ENCODE measurements at places on chromosomes 11 and 22. TPM values are rescaled to one million over a fixed set of nuclear protein-coding genes. Genes with fewer than 3 reads are reported as not detected.

The LDLRAD3 gene
- 3.9 TPM for total RNA-seq

The INS gene
- not detected for total RNA-seq

The C1QTNF5 gene
- total RNA-seq: 93.1 TPM

The TNNI2 gene
- not detected for total RNA-seq

The CREB3L1 gene
- total RNA-seq: 0.20 TPM

The ROBO3 gene
- total RNA-seq: 5.7 TPM

The CHRNA10 gene
- total RNA-seq: 0.60 TPM

The CCDC15 gene
- 1.5 TPM for total RNA-seq

The HTATIP2 gene
- 59.1 TPM for total RNA-seq

The APOL4 gene
- 5.0 TPM for total RNA-seq

The SLC35F2 gene
- 22.8 TPM for total RNA-seq

The CTR9 gene
- total RNA-seq: 24.6 TPM

The AMPD3 gene
- total RNA-seq: 6.5 TPM

DNA sequence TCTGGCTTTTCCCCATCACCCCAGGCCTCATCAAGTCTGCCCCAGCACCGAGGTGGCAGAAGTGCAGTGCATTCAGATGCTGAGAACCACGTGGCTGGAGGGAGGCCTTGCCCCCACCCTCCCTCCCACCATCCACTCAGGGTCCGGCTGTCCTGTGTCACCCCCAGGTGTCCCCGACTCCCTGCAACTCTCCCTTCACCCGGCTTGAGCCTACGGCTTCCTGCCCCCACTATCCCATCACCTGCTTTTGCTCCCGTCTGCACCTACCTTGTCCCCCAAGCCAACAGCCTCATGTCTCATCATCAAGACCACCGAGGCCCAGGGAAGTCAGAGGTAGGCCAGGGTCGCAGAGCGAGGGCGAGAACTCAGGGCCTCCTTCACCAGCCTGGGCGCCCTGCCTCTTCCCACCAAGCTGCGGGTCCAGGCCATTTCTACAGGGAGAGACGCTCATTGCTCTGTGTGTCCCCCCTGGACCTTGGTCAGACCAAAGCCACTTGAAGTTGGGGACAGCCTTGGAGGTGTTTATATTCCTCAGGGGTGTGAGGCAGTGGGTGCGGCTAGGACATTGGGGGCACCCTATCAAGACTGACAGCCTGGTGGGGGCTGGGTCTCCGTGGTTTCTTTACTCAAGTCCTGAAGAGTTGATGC, 66.2 kb upstream of the CCND1 start:
- no peak for DNase-seq

GRCh38 chr11:126482586-126483108, 127.2 kb downstream of the ST3GAL4 start:
- no peak for DNase-seq

DNA sequence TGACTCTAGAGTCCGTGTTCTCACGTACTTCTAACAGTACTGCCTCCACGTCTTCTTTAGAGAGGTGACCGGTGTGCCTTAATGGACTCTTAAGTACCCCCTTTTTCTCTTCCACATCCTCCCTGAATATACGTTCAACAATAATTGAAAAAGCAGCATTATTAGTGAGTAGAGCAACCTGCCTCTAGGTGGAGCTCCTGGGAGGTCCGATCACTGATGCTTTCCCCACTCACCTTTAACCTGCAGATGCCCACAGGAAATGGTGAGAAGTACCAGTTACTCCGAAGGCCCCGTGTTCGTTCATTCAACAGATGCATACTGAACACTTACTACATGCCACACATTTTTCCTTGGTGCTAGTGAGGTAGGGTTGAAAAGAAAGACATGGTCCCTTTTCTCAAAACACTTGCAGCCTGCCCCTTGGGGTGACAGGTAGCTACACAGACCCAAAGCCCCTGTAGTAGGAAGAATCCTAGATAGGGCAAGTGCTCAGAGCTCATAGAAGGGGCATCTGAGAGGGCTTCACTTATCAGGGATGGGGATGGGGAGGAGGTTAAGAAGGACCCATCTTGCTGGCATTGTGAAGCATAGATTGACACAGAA, 72.7 kb downstream of the FEZ1 start:
- DNase-seq: no peak

DNA sequence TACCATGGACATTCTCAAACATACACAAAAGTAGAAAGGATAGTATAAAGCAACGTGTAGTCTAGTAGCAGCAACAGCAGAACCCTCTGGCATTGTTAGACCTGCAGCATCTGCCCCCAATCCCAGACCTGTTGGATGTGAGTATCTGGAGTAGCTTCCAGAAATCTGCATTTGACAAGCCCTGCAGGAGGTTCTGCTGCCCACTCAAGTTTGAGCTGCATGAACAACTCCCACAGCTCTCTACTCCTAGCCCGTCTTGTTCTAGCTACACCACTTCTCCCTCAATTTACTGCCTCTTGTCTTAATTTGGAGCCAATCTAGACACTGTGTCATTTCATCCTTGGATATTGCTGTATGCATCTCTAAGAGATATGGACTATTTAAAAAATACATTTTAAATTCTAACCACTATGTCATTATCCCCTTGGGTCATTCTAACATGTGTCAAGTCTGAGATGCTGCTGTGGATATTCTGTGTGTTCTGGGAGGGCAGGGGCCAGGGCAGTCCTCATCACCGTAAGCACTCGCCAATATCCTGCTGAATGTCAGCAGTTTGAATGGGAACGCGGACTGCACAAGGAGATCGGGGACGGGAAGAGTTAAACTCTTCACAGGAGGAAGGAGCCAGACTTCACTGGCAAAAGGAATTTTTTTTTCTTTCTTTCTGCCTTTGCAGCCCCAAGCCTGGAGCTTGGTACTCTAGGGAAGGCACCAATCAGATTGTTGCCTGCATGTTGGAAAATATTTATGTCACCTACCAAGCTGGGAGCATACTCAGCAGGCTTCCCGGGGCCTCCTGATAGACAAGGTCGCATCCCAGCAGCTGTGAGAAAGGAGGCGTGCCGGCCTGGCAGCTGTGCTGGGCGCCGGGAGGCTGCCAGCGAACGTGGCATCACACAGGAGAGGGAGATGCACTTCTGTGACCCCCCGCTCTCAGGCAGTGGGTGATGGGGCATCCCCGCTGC, 429.0 kb downstream of the MIAT start:
- no peak for DNase-seq

- DNase-seq: no peak
These were observed 80.3 kb downstream of the TNRC6B start for GRCh38 chr22:40258017-40258416.

GRCh38 chr11:113684496-113684895, 21.6 kb downstream of the TMPRSS5 start:
- no peak for DNase-seq

DNA sequence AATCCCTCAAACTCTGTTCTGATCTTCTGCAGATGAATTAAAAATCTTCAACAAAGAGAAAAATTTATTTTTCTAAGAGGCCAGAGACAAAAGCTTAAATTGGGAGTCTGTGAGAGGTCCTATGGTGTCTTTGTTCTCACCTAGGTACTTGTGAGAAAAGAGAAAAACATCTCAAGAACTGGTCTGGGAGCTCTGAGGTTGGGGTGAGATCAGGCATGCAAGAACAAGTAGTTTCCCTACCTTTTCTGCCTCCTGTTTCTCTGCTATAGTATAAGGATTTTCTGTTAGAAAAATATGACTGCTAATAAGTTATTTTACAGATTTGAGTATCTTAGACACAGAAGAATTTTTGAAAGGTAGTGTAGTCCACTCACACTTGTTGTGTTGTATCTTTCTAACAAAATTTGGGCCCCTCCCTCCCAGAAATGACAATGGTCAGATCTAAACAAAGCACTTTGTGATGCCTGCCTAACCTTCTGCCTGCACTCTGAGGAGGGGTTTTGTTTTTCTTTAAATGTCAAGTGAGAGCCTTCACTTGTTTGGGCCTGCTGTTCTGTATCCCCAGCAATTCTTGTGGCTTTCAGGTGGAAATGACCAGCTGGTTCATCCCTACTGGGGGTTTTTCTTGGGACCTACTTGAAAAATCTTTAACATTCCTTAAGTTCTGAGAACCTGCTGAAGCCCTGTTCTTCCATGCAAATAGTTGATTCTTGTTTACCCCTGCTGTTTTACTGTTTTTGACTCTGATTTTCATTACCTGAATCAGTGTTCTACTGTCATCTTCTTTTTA, 13.6 kb upstream of the OR51S1 start:
- DNase-seq: no peak

- no peak for DNase-seq
These were observed 80.6 kb upstream of the TIMP3 start for GRCh38 chr22:32720924-32721323.

- no peak for DNase-seq
These were observed 45.8 kb downstream of the ELFN2 start for GRCh38 chr22:37381489-37381888.

GRCh38 chr22:41982865-41983264, 13.6 kb downstream of the SEPTIN3 start:
- DNase-seq: no peak

DNA sequence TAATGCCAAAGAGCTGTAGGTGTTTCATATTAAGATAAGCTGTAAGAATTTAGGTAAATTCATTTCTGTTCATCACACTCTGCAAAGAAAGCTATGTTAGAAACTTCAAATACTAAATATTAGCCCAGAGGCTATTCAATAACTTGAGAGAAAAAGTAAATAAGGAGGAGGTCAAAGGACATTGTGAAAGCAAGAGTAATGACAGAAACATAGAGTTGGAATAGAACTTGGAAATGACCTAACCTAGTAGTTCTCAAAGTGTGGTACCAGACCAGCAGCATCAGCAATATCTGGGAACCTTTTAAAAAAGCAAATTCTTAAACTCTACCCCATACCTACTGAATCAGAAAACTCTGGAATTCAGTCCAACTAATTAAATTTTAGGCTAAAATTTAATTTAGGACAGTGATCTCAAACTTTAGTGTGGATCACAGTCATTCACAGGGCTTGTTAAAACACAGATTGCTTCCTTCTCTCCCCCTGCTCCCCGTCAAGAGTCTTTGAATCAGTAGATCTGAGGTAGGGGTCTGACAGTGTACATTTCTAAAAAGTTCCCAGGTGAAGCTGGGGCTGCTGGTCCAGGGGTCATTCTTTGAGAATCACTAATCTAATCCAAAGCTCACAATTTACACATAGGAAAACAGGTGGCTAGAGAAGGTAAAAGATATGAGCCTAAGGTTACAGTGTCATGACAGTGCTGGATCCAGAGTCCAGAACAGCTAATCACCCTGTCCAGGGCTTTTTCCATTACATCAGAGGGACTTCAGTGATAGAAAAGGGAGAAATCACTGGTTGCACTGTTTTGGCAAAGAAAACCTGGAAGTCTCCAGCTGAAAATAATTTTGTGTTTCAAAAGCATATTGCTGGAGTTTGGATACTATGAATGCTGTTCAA, 241.1 kb downstream of the SOX6 start:
- no peak for DNase-seq

DNA sequence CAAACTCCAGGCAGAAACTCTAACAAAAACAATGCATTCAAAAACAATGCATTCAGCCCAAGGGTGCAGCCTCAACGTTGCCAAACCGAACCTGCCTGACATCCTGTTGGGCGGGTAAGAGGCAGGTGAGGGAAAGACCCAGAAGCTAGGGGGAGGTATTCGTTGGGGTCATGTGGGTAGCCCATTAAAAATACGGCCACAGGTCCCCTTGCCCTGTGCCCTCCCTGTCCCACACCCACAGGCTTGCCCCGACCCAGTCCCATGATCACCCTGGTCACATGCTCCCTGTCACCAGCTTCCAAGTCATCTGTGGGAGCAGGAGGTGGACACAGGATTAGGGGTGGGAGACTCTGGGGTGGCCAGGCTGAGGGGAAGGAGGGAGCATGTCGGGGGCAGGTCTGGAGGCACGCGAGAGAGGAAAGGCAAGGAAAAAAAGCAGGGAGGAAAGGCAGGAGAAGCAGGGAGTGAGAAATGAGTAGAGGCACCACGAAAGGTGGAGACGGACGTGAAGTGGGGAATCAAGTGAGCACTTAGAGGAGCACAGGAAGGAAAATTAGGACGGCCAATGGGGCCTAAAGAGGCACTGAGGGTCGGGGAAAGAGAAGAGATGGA, 683 bp downstream of the PLA2G6 start:
- peak; percentile 87 for DNase-seq

DNA sequence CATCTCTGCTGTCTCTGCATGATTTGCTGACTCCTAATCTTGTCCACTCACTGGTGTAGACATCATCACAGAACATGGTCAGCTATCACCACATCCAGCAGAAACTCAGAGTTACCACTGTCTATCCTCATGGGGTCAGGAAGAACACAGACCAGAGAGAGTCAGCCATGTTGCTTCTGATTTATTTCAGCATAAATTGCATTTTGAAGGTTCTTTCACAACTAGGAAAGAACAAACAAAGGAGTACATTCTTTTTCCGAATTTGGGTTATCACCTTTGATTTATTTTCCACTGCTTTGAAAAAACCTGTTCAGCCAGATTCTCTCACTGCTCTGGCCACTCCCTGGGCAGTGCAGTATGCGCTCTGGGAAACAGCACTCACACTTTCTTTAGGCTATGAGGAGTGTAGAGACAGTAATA, 172.0 kb upstream of the MTMR2 start:
- no peak for DNase-seq

GRCh38 chr11:61976420-61976800, 9.0 kb upstream of the FTH1 start:
- DNase-seq: no peak

DNA sequence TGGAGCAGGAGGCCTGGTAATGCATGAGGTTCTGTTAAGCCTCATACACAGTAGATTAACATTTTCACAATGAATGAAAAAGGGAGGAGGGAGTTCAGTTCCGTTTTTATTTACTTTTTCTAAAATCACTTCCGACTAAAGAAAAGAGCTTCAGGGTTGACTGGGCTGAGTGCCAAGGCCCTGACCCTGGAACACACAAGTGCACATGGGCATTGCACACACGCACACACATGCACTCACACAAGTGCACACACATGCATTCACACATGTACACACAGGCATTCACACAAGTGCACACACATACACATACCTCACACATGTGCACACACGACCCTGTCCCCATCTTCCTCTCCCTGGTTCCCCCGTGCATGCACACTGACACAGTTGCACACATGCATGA, 303.3 kb downstream of the BRD1 start:
- no peak for DNase-seq

GRCh38 chr11:61141601-61142028, 19.6 kb downstream of the VPS37C start:
- no peak for DNase-seq

GRCh38 chr11:23217072-23217471, 356.8 kb upstream of the CCDC179 start:
- DNase-seq: no peak
